ENCODE measurements at places on chromosomes 12 and 14.
A peak's percentile ranks its signal among the peaks of the same experiment; 100 is the strongest.

GRCh38 chr14:83255727-83256090, 1722.1 kb upstream of the SEL1L start:
- no peak for DNase-seq

DNA sequence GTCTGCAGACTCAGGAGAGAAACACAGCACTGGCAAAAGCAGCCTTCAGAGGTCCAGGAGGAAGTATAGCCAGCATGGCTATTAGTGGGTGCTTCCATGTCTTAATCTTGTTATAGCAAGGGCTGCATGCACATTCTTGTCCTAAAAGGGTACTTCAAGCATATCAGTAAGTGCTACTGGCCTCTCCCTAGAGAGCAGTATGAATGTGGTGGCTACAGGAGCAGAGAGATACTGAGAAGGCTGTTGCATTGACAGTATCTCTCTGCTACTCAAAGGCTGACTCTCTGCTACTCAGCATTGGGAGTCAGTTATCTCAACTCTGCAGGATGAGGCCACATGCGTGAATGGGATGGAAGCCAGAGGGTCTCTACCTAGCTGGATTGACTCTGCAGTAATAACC, 2.0 kb downstream of the GARIN6 start:
- peak; percentile 0 for DNase-seq

DNA sequence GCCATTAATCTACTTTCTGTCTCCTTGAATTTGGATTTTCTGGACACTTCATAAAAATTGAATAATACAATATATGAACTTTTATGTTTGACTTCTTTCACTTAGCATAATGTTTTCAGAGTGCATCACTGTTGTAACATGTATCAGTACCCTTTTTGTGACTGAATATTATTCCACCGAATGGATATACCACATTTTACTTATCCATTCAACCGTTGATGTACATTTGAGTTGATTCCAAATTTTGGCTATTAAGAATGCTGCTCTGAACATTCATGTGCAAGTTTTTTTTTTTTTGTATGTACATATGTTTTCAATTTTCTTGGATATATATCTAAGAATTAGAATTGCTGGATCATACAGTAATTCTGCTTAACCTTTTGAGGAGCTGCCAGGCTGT, 43.2 kb downstream of the CPSF2 start:
- DNase-seq = no peak

DNA sequence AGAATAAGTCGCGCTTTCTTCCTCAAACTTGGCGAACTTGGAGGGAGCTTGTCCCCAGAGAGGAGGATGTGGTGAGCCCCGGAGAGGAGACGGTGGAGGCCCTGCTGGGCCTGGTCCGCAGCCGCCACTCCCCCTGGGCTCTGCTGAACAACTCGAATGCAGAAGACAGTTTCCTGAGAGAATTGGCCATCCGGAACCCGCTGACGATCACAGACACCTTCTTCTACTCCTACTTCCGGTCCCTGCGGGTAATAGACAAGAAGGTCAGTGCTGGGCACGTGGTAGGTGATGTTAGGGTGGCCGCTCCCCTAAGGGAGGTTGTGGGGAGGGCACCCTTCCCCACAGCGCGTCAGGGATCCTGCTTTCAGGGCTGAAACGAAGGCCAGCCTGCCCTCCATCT, 1.6 kb downstream of the LRRC43 start:
- peak; percentile 54 for DNase-seq

DNA sequence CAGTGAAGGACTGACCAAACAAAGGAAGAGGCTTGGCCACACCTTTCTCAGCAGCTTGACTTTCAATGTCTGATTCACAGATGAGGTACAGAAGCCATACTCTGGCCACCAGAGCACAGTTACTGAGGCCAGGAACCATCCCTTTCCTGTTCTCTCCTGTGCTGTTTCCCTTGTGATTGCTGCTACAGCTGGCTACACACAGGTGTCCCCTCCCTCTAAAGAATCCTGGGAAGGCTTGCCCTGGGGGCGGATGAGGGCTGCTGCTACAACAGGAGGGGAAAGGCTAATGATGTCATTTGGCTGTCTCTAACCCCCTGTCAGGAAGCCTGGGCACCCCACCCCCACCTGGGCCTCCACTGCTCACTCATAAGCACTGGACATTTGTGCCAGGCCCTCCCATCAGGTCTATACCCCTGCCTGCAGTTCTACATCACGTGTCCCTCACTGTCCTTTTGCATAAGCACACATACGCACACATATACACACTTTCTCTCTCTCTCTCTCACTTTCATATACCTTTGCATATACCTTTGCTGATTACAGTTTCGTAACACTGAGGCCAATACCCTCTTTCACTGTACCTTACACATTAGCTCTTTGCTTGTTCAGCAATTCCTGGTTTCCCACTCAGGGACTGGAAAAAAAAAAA, 41.4 kb downstream of the PRPF40B start:
- no peak for DNase-seq

DNA sequence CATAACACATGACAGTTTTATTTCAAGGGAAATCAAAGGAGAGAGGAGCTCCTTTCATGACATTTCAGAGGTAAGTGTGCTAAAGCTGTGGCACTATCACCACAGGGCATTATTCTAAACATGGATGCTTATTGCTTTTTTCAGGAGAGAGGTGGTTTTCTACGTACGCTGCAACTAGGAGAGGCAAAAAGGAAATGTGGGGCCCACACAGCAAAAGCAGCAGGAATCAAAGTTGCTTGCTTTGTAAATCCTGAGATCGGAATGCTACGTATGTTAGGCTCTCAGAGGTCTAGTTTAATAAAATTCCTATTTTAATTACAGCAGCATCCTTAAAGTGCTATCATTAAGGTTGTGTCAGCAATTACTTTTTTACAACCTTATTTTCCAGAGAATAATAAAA, 55.0 kb upstream of the GRIP1 start:
- DNase-seq = no peak

- no peak for DNase-seq
These were observed 159.0 kb downstream of the KICS2 start for GRCh38 chr12:64063121-64063520.

DNA sequence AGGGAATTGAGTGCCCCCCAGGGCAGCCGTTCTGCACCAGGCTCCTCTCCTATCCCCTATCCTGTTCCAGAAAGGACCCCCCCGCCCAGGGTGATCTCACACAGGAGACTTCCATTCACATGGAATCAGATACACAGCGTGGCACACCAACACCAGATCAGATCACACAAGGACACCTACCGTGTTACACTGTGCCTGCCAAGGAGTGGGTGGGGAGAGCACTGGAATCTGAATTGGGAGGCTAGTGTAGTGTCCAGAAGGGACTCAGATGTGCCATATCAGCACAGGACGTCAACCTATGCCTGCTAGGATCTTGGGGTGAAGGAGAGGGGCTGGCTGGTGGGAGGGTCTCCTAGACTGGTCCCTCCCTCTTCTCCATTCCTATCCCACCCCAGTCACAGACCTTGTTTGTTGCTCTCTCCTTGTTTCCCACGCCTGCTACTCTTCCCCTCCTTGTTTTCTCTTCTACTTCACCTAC, 2.3 kb downstream of the PTMS start:
- no peak for DNase-seq

DNA sequence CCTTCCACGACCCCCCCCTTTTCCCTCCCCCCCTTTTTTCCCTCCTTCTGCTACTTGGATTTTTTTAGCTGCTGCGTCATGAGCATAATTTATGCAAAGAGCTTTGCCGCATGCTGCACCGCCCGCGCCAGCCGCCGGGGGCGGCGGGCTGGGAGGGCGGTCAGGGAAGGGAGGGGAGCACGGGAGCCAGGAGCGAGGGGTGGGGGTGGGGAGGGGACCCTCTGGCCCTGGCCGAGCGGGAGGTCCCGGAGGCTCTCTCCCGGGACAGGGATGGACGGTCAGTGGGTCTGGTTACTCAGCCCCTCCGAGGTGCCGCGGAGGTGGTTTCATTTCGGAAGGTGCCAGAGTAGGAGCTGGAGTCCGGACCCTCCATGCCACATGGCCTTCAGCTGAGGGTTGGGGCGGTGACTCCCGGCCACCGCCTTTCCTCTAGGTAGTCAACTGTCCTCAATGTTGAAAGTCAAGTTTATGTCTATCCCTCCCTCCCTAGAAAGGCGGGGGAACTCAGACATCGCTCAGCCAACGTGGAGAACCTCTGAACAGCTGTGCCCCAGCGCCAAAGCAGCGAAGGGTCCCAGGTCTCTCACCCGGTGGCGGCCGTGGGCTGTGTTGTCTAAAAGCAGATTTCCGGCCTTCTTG, at the start of gene POU6F1:
TSS of gene POU6F1 (minus strand) at position 95 of the 639 bp plus-strand sequence. CDS start 11,226 bp downstream, outside the sequence.
- peak; percentile 94 for DNase-seq

DNA sequence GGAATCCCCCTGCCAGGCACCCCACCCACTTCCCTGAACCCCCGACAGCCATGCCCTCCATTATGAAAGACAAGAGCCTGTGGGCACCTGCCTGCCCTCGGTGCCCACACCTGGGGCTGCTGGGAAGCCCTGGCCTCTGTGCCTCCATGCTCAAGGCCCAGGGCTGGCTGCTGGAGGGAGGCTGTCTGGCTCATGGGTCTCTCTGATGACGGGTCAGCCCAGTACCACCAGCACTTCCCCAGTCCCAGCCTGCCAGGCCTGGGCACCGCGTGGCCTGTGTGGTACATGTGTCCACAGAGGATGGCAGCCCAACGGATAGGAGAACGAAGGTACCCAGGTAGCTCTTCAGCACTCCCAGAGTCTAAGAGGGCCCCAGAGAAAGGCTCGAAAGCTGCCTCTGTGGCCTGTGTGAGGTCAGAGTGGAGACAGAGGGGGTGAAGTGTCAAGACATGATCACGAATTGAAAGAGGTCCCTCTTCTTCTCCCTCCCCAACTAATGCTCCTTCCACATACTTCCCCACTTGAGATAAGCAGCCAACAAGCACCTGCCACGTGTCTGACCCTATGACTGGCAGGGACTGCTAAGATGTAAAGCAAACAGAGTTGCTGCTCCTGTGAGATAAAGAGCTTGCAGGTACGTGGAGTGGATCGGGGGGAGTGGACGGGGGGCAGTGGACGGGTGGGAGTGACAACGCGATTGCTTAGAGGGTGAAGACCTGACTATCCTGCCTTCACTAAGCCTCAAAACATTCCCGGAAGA, 21.2 kb downstream of the FBLN5 start:
- no peak for DNase-seq

GRCh38 chr14:39704594-39704993, 272.4 kb upstream of the FBXO33 start:
- no peak for DNase-seq

GRCh38 chr12:132475304-132476037, 14.5 kb upstream of the FBRSL1 start:
- DNase-seq = no peak

- DNase-seq = no peak
These were observed 20.0 kb upstream of the SOCS2 start for GRCh38 chr12:93552427-93552826.

GRCh38 chr12:17982556-17982955, 107.4 kb downstream of the RERGL start:
- no peak for DNase-seq

DNA sequence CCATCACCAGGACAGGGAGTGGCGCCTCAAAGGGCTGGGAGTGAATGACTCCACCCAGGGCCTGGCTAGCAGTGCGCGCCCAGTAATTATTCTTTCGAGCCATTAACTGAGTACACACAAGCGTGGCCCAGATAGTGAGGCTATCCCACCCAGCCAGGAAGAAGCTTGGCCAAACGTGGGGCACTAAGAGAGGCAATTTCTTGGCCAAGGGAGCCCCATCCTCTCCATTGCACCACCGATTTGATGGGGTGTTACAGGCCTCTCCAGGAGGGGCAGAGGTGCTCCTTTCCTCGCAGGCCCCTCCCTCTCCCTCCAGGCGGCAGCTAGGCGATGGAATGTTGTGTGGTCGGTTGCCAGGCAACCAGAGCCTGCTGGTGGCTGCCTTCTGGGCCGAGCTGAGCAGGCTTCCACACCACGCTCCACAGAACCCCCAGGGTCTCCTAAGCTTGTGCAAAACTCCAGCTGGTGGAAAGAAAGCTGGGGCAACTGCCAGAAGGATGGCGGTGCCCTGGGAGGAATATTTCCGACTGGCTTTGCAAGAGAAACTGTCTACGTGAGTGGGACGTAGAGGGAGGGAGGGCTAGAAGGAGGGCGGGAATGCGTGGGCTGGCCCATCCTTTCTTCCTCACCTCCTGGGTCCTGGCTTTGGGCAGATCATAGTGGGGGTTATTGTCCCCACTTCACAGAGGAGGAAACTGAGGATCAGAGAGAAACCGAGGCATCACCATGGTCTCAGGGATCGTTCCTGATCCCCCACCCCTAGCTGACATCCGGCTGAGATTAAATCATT, at the start of gene CFAP73:
TSS of gene CFAP73 (plus strand) at position 364 of the 790 bp plus-strand sequence. CDS start at position 498, 134 bp downstream.
- DNase-seq = peak; percentile 61

- DNase-seq = no peak
These were observed 519.3 kb downstream of the MED13L start for GRCh38 chr12:115758183-115758582.

DNA sequence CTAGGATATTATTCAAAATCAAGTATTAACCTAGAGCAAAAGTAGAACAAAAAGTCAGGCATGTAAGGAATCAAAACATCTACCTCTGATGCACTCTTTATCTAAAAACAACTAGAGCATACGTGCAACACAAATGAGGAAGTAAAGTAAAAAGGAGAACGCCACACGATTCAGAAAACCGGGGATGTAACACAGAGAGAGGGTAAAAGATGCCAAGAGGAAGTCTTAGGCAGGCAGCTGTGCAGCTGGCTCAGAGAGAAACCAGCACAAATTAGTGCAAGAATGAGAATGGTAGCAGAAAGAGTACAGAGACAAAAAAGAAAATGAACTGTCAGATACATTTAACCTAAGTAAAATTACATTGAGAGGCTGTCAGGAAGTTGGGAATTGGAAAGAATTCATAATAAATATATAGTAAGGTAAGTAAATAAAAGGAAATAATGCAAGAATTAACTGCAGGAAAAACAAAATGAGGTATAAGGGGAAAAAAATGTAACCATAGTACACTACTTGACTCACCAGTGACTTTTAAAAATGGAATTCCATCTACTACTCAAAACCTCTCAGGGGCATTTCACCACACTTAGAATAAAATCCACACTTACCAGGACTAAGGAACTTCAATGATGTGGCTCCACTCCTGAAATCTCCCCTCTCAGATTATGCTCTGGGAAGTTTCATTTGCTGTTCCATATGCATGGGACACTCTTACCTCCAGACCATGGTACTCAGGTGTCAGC, 17.1 kb downstream of the BCAT1 start:
- DNase-seq = peak; percentile 91

GRCh38 chr12:38163442-38163801, 153.2 kb upstream of the ALG10B start:
- DNase-seq = no peak

DNA sequence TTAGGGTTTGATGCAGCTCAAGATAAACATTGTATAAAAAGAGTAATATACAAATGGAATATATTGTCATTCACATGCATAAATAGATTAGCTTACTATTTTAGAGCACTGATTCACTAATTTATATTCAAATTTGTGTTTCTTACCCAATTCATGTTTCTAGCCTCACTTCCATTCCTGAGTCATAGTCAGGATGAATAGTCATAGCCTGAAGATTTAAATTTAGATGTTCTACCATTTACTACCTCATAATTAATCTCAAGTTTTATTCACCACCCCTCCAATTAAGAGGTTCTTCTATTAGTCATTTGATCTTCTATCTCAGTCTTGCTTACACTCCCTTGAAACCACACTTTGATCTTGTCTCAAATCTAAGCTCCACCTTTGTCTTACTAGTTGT, 38.7 kb downstream of the ANO4 start:
- no peak for DNase-seq

- DNase-seq = no peak
These were observed 173.9 kb upstream of the PLEKHA5 start for GRCh38 chr12:18955594-18955993.
